Kidney tubule cell (primary cell): ENCODE measurements at places on chromosomes 3 and 15.

GRCh38 chr3:49182682-49183081 lies 11.3 kb downstream of the KLHDC8B start:
- DNase-seq, result no peak

- DNase-seq, result no peak
Observed at GRCh38 chr3:133191818-133192217, 153.6 kb downstream of the TMEM108 start.

GRCh38 chr15:48667701-48668100 lies 22.2 kb upstream of the FBN1 start:
- no peak for DNase-seq

DNA sequence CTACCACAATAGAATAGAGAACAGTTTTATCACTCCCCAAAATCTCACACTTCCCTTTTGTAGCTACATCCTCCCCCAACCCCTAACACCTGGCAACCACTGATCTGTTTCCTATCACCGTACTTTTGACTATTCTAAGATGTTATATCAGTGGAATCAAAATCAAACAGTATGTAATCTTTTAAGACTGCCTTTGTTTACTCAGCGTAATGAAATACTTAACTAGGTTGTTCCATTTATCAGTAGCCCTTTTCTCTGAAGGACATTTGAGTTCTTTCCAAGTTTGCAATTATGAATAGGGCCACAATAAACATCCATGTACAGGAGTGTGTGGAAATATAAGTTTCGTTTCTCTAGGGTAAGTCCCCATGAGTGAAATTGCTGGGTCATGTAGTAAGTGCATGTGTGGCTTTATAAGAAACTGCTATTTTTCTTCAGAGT lies 372.3 kb downstream of the SV2B start:
- DNase-seq, result no peak

GRCh38 chr3:61729038-61729634 lies 167.8 kb downstream of the PTPRG start:
- DNase-seq, result no peak

- DNase-seq, result no peak
Observed at GRCh38 chr3:65924762-65925161, 114.0 kb downstream of the MAGI1 start.

DNA sequence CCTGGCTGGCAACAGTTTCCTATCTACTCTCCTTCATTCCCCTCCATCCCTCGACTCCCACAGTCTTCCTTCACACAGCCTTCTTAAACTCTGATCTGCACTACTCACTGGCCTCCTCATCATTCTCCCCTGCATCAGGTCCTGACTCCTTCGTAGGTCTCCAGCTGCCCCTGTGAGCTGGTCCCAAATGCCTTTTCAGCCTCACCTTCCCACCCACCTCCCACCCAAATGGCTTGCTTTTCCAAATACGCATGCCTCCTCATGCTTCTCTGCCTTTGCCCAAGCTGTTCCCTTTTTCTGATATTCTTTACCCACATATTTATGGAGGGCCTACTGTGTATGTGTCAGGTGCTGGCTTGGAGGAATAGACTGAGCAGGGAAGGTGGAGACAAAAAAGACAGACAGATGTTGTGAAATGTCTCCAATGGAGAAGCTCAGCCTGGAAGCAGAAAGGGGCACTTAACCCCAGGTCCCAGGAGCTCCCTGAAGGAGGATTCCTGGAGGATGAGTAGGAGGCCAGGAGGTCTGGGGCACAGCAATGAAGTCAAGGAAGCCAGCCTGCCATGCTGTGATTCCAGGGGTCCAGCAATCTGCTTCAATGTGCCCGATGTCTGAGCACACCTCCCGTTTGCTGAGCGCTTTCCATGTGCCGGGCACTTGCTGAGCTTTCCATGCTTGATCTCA lies 252.2 kb downstream of the SHQ1 start:
- peak; percentile 64 for DNase-seq

GRCh38 chr3:184008161-184008560 lies 9.5 kb downstream of the ABCC5 start:
- no peak for DNase-seq

DNA sequence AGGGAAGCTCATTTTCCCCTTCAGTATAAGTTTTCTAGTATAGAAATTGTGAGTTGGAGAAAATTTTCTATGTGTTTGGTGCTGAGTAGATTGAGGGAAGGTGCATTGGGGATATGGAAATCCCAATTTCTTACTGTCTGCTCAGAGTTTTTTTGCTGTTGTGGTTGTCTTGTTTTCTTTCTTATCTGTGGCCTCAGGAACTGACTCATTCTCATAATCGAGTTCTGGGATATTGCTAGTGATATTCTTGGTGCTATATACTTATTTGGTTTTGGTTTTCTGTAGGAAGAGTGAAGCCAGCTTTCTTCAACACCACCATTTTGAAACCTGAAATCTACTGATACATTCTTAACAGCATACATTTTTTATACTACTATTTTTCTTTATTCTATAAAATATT lies 869.2 kb downstream of the DIPK2A start:
- DNase-seq, result no peak

GRCh38 chr3:125694761-125695294 lies 99.5 kb upstream of the OSBPL11 start:
- no peak for DNase-seq

DNA sequence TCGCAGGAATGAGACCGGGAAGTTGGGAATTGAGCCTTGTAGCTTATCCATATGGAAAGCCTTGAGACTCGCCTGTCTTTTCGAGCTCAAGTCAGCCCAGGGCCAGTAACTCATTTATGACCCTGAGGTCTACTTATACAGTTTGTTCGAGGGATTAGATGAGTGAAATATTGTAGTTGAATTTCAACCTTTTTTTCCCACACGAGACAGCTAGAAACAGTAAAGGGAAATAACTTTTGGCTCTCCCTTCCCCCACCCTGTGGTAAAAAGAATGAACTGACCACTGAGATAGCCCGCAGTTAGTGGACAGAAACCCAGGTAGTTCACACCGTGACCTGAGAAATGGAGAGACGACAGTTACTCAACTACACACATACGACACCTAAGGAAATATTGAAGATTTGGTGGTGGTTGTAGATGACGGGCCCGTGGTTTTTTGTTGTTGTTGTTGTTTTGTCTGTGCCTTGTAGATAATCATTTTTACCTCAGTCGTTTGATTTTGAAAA lies 841 bp downstream of the EIF3J start:
- no peak for DNase-seq

- DNase-seq, result peak; percentile 35
Observed at GRCh38 chr3:48594417-48595049, 596 bp downstream of the COL7A1 start.

- DNase-seq, result peak; percentile 75
Observed at GRCh38 chr3:157159037-157159761, 748 bp downstream of the CCNL1 start.

DNA sequence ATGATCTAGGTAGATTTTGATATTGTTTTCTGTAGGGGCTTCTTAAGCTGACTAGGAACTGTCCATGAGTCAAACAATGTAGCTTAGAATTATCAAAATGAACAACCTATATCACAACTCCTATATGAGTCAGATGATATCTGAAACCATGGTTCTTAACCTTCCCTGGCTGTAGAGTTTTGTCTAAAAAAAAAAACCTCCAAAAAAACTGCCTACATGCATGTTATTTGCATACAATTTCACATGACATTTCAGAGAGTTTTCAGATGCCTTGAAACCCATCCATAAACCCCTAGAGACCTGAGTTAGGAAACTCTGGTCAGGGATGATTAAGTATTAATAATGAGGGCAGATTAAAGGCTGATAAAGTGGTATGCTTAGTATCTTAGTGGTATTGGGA lies 157.0 kb downstream of the CHST2 start:
- no peak for DNase-seq

DNA sequence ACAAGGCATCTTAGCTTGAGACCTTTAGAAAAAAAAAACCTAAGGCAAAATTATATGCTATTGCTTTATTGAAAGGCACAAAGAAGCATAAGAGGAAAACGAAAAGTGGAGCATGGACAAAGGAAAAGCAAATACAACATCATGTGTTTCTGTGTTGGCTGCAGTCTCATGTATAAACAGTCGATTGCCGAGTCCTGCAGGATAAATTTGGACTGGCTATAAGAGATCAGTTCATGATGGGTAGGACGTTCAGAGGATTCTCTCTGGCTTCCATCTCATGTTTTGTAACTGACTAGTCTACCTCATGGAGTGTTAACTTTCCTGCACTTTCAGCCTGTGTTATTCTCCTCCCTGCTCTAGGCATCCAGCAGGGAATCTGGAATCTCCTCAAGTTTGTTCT lies 21.9 kb upstream of the CCDC50 start:
- no peak for DNase-seq

DNA sequence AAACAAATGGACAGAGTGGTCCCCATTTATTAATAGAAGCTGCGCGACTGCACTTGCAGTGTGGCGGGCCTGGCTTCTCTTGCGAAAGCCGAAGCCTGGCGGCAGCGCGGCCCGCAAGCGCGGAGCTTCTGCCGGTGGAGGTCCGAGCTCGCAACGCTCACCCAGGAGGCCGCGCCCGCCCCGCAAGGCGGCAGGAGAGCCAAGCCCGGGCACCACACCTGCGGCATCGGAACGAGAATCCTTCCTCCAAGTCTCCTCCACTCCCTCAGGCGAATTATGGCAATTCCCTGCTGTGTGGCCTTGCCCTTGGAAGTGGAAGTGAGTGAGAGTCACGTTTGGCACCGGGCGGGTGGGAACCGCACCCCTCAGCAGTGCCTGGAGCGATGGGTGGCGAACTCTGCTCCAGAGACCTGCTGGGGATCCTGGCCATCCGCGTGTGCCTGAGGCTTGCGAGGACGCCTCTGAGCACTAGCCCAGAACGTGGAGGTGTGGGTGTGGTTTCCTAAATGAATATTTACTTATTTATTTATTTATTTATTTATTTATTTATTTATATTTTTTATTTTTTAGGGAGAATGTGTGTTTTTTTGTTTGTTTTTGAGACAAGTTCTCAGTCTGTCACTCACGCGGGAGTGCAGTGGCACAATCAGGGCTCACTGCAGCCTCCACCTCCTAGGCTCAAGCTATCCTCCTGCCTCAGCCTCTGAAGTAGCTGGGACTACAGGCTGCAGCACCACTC lies 133.7 kb upstream of the UBE2E1 start:
- peak; percentile 25 for DNase-seq

DNA sequence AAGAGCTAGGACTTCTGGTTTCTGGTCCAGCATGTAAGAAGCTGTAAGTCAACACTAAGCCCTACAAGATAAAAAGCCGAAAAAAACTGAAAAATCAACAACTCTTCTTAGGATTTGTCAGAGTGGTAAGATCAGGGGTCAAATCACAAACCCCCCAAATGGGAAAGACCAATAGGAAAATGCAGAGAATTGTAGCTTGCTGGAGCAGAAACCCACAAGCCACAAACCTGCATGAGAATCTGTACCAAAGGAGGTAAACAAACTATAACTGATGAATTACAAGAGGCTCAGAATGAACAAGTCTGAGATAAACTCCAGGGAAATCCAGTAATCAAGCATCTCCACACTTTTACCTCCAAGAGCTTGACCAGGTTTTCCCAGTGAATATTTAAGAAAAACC lies 36.0 kb downstream of the RFX7 start:
- peak; percentile 12 for DNase-seq

DNA sequence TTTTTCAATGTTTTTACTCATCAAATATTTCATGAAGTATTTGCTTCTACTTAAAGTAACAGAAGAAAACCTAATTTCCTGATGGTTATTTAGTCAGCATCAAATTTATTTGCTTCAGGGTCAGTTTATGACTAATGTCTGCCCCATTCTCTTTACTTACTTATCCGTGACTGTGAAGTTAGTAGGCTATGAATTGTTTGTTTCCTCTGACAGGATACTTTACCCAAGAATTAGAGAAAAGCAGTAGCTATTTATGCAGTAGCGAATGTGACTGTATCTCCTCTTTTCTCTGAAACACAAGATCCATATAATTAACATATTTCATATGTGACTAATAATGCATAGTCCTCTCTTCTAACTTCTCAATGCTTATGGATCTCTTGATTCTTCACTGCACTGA lies 329.9 kb upstream of the ROBO1 start:
- DNase-seq, result peak; percentile 56

GRCh38 chr3:66001626-66002025 lies 37.1 kb downstream of the MAGI1 start:
- DNase-seq, result no peak

DNA sequence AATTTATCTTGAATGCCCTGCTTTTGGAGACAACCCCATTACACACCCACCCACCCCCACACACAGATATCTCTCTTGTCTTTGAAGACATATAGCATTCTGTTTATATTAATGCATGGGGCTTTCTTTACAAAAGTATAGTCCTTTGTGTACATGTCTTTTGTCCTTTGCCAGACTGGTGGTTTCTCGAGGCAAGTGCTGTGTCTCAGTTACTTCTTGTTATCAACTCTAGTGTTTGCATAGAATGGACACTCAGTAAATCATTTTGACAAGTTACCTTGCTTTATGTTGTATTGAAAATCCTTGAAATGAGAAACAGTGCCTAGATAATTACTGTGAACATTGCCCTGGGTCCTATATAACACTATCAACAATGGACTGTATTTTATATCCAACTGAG lies 33.9 kb downstream of the KBTBD8 start:
- no peak for DNase-seq

DNA sequence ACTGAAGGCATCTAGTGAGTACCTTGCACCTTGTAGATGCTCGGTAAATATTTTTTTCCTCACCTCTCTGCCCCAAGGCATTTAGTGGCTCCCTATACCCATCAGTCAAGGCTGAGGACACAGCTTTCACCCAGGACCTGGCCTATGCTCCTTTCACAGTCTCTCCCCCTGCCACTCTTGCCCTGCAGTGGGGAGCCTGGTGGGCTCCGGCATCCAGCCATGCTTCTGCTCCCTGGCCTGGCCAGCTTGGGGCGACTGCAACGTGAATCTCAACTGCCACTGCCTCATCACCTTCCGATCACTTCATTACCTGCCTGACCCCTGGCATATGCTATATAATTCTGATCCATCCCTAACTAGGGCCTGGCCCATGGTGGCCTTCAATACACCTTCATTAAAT lies 735 bp upstream of the CX3CR1 start:
- no peak for DNase-seq

- no peak for DNase-seq
Observed at GRCh38 chr15:25743548-25744275, 119.4 kb downstream of the ATP10A start.

- peak; percentile 58 for DNase-seq
Observed at GRCh38 chr3:150359381-150359780, 48.7 kb upstream of the TSC22D2 start.

DNA sequence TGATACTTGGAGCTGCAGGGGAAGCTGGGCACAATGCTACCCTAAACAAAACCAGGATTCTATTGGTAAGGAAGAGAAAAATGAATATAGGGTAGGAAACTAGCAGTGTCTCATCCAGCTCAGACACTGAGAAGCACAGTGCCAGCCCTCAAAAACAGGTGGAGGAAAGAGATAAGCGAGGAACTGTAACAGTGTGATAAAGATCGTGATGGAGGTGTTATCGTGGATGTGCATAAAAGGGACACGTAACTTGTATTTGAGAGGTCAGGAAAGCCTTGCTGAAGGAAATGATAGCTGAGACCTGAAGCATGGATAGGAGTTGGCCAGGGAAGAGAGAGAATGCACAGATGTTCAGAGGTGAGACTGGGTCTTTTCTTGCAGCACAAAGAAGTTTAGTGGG lies 27.4 kb downstream of the MIX23 start:
- DNase-seq, result no peak

GRCh38 chr3:64028754-64029153 lies 5.5 kb upstream of the PSMD6 start:
- DNase-seq, result no peak
